ENCODE measurements at places on chromosomes 2 and 18.

DNA sequence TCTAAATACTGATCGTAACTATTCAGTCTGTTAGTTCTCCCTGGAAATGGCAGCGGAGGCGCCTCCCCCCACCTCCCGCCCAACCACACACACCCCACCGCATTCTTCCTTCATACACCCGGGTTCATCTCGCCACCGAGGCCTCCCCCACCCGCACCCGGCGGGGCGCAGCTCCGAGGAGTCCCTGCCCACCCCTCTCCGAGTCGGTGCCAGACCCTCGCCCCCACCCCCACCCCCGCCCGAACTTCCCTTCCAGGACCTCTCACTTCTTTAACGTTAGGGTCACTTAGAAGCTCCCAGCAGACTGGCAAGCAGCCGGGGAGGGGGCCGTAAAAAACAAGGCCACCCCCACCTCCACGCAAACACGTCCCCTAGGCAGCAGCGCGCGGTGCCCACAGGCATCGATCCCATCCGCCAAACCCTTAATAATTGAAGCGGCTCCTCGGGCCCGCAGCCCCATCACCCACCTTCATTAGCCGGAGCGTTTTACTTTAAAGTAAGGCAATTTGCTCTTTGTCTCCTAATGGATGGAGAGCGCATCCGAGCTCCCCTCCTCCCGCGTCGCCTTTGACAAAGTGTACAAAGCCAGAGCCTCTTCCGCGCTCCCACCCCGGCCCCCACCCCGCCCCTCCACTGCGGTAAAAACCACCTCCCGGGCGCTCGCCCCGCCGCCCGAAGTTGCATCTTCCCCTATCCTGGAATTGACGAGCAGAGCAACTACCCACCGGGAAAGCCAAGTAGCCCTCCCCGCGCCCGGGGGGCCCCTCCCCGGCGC lies 624 bp downstream of the ZNF516 start:
- peak; percentile 45 for DNase-seq

- DNase-seq = no peak
These were observed 101.4 kb downstream of the RBMS1 start for GRCh38 chr2:160392201-160392600.

GRCh38 chr2:202025816-202026215 lies 7.8 kb upstream of the FZD7 start:
- DNase-seq = no peak

GRCh38 chr18:3281456-3282400 lies 19.8 kb downstream of the MYL12B start:
- peak; percentile 76 for DNase-seq

DNA sequence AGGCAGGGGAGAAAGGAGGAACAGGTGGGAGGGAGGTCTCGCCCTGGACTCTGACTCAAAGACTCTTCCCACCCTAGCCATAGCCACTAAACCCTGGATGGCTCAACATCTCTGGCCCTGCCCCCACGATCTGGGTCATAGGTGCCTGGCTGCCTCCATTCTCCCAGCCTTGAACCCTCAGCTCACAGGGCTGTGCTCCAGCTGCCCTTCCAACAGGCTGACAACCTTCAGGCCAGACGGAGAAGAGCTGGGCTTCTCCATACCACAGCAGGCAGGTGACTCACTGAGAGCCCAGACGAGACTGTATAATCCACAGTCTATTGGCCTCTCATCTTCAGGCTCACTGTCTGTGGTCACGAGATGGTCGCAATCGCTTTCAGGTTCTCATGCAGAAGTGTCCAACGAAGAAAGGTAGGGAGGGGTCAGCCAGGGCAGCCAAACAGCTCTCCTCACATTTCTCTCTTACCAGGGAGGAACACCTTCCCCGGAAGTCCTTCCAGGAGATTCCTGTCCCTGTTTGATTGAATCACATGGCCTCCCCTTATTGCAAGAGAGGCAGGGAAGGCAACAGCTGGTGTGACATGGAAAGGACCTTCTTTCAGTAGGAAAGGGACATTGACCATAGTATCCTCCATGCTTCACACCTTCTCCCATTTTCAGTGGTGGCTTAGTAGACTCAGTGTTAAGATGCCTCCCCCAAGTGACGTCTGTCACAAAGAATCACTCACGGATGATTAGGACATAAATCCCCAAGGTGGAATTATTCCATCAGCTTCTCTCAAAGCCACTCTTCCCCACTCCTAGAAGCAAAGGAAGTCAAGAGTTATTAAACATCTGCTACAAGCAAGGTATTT lies 100.1 kb downstream of the MRO start:
- DNase-seq = no peak

- DNase-seq = no peak
These were observed 3.2 kb upstream of the DYTN start for GRCh38 chr2:206721256-206721920.

DNA sequence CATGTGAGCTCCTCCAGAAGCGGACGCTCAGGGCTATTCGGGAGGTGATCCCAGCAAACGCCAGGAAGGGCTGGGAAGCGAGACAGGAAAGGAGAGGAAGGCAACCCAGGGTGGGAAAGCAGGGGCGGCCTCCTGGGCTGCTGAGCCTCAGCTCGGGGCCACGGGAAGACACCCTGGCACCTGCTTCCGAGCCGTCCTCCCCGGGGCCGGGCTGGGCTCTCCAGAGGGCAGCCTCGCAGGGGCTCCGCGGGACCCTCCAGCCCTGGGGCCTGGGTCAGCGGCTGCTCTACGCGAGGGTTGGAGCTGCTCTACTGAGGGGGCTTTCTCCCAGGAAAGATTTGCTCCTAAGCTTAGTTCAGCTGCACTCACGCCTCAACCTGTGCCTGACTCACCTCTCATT lies 34.0 kb downstream of the TIMM21 start:
- no peak for DNase-seq

GRCh38 chr18:22882084-22882483 lies 51.0 kb upstream of the RBBP8 start:
- no peak for DNase-seq

- no peak for DNase-seq
These were observed 219.0 kb downstream of the ACTR3 start for GRCh38 chr2:114108824-114109416.

DNA sequence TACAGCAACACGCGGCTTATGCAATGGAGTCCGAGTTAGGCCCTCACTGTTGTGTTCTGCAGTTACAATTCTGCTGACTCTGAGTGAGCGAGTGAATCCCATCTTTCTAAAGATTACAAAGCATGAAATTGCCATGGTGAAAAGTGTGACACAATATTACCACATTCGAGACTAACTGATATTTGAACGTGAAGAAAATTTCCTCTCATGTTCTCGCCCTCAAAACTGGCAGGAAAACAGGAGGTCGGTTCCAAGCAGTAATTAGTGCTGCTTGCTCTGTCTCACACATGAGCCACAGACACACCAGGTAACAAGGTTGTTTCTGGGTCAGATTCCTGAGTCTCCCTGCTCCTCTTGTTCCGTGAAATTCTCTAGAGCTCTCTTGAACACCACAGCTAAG lies 93.7 kb upstream of the RIOK3 start:
- no peak for DNase-seq

DNA sequence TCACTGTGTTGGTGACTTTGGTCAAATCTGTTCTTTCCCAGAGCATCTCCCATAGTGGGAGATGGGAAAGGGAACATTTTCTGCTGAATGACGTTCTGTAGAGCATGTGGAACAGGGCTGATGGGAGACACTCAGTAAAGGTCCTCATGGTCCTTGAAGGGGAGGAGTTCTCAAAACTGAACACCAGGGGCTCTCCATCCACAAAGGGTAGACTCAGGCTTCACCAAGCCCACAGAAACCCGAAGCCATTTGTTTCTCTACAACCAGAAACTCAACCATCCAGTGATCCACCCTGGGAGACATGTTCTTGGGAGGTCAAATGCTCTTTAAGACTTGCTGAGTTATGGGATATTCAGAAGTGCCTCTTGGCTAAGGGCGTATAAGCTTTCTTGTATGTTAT lies 131.8 kb downstream of the ACOXL start:
- no peak for DNase-seq

- DNase-seq = no peak
These were observed 63.5 kb downstream of the EMILIN2 start for GRCh38 chr18:2910261-2910660.

DNA sequence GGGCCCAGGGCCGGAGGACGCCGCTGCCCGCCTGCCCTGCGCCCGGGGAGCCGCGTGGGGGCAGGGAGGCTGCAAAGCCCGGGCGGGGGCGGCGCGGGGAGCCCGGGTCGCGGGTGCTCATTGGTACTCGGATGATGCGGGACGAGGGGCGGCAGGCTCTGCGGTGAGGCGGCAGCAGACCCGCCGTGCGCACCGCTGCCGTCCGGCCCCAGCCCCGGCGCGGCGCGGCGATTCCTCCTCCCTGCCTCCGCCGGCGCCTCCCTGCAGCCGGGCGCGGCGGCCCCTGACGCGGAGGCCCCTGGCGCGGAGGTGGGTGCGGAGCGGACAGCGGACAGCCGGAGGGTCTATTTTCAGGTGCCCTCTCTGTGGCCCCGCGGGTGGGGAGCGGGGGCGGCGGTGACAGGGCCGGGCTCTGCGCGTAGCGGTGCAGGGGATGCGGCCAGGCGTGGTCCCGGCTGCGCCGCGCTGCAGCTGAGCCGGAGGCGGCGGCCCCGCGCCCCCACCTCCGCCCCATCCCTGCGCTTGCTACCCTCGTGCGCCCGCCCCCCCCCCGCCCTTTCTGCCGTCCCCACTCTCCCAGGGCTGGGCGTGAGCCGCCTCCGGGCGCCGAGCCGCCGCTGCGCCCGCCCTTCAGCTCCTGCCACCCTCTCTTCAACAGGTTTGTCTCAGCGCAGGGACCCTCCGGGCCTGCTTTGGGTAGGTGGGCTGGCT lies 640 bp downstream of the SPTBN1 start:
- DNase-seq = no peak

GRCh38 chr2:121860758-121861227 lies 105.3 kb downstream of the TSN start:
- no peak for DNase-seq

- DNase-seq = no peak
These were observed 34.1 kb downstream of the SERPINB11 start for GRCh38 chr18:63736876-63737275.

- DNase-seq = no peak
These were observed 34.6 kb downstream of the RTP5 start for GRCh38 chr2:241904011-241904718.

GRCh38 chr2:68110102-68110501 lies 47.3 kb upstream of the C1D start:
- DNase-seq = no peak

DNA sequence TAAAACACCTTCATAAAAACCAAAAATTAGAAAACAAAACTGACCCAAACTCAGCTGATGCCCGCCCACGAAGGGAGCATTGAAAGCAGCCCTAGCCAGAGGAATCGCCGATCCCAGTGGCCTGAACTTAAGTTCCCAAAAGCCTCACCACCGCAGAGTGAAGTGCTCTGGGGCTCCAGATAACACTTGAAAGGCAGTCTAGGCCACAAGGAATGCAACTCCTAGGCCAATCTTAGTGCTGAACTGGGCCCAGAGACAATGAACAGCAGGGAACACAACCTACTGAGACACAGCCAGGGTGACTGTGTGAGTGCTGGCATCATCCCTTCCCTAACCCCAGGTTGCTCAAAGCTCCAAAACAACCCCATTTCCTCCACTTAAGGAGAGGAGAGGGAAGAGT lies 59.6 kb upstream of the CHN1 start:
- no peak for DNase-seq

- no peak for DNase-seq
These were observed 8.5 kb downstream of the IRS1 start for GRCh38 chr2:226791056-226791486.

DNA sequence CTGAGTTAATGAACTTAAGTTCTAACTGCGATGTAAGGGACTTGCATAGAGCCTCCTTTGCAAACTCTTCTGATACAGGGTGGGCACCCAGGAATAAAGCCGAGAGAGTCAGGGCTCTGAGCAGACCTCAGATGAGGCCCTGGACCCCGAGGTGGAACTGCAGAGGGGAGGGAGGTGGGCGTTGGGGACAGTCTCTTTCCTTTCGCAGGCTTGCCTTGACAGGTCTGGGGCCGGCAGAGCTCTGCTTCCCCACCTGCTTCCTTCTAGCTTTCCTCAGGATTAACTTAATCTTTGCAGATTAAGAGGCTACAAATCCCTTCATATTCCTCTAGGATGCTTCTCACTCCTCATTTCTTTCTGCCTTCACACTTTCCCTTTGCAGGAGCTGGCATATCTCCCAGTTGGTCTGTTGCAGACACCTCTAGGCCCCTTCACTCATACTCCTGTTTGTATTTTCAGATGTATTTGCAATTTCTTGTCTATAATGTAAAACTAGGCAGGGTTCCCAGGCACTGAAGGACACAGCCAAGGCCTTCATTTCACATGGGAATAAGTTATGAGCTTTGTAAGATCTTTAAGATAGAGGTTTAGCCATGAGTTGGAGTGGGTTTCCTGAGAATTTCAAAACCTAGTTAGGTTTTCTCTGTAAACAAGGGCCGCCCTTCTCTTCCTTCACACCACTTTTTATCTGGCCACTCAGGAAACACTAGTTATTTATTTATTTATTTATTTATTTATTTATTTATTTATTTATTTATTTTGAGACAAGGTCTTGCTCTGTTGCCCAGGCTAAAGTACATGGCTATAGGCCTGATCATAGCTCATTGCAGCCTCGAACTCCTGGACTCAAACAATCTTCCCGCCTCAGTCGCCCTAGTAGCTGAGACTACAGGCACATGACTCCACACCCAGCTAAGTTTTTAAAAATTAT lies 70.9 kb downstream of the MTCL1 start:
- no peak for DNase-seq

DNA sequence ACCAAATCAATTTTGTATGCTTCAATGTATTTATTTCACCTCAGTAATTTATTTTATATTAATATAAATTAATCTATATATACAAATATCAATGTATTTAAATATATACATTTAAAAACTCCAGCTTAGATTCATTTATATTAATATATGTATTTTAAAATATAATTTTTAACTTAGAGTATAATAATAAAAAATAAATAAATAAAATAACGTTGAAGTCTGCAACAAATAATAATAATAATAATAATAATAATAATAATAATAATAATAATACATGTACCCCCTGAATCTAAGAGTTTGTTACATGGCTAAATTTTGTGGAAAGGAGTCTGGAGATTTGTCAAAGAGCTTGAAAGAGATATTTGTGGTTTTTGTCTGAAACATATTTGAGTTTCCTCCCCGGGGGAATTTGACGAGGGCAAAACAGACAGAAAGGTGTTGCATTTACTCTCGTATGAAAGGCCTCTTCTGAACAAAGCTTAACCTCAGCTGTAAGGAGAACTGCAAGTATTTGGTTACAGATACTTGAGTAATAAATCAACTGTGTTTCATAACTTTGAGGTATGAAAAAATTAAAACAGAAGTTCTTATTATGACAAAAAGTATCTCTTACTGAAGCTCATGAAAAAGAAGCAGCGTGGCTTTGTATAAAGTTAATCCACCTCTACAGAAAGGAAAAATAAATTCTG lies 93.4 kb downstream of the CDH19 start:
- DNase-seq = no peak

DNA sequence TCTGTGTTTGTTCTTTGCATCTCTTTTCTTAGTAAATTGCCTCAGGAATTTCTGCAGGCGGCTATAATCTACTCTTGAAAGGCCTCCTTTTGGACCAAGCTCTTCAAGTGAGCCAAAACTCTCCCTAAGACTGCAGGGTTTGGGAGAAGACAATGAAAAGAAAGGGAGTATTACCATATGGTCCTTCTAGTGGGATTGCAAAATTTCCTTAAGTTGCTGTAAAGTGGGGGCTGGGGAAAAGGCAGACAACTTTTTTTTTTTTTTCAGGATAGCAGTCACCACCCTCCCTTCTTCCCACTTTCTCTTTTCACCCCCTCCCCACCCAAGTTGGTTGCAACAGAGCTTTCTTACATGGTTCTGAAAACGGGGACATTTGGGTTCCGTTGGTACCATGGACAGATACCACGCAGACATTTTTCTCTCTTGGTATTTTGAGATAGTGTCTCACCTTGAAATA lies 183.7 kb downstream of the FHOD3 start:
- no peak for DNase-seq

- no peak for DNase-seq
These were observed 295 bp upstream of the MTX2 start for GRCh38 chr2:176268976-176269318.

Data from tibial nerve (tissue), 4 donors.